ENCODE measurements at places on chromosomes 1 and 21.

- no peak for DNase-seq
Observed at GRCh38 chr1:8858888-8859706, 19.4 kb downstream of the ENO1 start.

DNA sequence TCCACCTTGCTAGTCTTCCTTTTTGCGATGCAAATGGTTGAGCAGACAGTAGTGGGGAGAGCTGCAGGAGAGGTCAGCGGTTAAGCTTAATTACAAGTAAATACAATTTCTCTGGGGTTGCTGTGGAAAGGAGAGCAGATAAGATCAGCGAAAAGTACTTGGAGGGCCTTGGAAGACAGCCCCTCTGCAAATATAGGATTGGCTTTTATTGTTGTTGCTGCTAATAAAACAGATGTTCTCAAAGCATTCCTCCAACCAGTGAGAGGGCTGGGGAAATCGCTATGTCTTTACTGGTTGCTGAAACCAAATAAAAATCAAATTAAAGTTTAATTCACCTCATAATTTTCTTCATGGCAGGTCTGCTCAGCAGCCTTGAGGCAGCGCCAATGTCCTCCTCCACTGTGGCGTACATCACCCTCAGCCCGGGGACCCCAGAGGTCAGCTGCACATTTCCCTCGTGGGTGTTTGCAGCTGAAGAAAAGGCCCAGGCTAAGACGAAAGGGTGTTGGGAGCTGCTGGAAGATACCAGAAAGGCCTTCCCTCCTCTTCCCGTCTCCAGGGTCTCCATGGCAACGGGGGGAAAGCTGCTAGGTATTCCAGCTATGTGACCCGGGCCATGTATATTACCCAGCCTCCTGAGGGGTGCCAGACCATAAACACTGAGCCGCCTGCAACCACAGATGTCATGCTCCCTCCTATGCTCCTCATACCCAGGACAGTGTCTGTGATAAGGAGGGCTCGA is 54.6 kb upstream of the POU2F1 start:
- DNase-seq: no peak

- no peak for DNase-seq
Observed at GRCh38 chr1:212310383-212310782, 25.2 kb downstream of the PPP2R5A start.

GRCh38 chr1:40857737-40858136 is 4.4 kb downstream of the CITED4 start:
- DNase-seq: no peak

- no peak for DNase-seq
Observed at GRCh38 chr1:90841473-90841872, 124.4 kb upstream of the BARHL2 start.

GRCh38 chr1:23188434-23188884 is 19.8 kb upstream of the LUZP1 start:
- DNase-seq: no peak

DNA sequence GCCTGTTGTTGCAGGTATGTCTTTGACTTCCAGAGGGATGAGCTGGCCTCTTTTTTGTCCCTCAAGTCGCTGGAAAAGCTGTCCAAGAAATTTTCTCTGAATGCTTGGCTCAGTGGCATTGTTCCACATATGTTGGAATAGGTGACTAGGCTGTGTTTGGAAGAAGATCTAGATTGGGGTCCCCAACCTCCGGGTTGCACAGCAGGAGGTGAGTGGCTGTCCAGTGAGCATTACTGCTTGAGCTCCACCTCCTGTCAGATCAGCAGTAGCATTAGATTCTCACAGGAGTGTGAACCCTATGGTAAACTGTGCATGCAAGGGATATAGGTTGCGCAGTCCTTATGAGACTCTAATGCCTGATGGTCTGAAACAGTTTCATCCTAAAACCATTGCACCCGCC is 18.1 kb downstream of the BACH1 start:
- DNase-seq: no peak

GRCh38 chr1:223667484-223668182 is 2.1 kb upstream of the CAPN8 start:
- DNase-seq: no peak

DNA sequence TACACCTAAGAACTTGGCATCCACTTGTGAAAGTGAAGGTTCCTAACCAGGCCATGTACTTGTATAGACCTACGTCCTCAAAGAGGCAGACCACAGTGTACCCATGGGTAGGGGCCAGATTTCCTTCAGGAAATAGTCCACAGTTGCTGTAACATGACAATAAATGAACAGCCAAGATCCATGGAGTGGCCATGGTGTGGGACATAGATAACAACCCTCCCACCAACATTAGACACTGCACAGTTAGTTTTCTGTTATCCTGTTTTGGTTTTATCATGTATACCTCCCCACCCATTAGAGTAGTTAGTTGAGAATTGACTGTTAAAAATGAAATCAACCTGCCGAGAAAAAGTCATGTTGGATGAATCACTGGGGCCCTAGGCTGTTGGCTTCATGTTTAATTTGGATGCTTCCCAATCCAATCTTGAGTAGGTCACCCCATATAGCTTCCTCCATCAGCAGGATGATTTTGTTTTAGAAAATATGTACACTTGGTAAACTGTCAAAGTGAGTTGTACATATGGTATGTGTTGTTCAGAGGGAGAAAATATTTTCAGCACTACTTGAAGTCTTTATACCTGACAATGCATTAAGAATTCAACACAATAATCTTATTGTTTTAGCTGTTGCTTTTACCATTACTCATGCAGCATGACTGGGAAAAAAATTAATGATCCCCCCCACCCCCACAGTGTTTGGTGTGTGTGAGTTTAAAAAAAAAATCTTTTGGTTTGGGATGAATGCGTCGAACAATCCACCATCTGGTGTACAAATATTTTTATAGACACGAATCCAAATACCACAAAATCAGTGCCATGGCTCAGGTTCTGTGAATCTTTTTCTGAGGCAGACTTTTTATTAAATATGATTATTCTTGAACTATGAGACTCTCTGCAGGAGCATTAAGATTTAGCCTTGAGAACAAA is 88.3 kb upstream of the ARHGAP29 start:
- DNase-seq: peak; percentile 82

- no peak for DNase-seq
Observed at GRCh38 chr21:34523019-34523555, 11.1 kb upstream of the KCNE1 start.

GRCh38 chr21:45831991-45832740 is 149.4 kb upstream of the COL6A1 start:
- DNase-seq: no peak

GRCh38 chr1:184859381-184860105 is 104.9 kb upstream of the EDEM3 start:
- no peak for DNase-seq

- no peak for DNase-seq
Observed at GRCh38 chr1:47927165-47927564, 70.0 kb downstream of the TRABD2B start.

GRCh38 chr1:89271341-89272015 is 1.2 kb downstream of the GBP5 start:
- peak; percentile 6 for DNase-seq

GRCh38 chr1:224707843-224708725 is 92.0 kb downstream of the CNIH3 start:
- DNase-seq: peak; percentile 94
